Astrocyte (in vitro differentiated cells and primary cell): ENCODE measurements at places on chromosomes 4 and X.

DNA sequence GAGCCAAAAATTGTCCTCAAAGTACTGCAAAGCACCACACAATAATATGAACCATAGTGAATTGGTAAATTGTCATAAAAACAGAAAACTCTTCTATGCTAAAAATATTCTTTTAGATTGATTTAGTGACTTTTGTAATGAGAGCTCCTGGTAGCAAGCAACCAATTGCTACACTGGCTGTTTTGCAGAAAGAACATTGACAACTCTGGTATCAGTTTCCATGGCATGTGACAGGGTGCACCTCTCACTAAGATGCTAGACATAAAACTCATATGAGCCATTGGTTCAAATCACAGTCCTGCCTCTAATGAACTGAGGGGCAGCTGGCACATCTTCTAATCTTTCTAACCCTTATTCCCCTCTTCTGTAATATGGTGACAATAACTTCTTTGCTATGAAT, 212.2 kb downstream of the HS3ST1 start:
- DNase-seq, result no peak

- DNase-seq, result peak; percentile 8
Observed at GRCh38 chr4:2261110-2261852, 628 bp downstream of the MXD4 start.

GRCh38 chr4:52948057-52948423, 85.9 kb downstream of the RASL11B start:
- no peak for DNase-seq

GRCh38 chr4:89876548-89876947, 18.1 kb upstream of the MMRN1 start:
- no peak for DNase-seq

DNA sequence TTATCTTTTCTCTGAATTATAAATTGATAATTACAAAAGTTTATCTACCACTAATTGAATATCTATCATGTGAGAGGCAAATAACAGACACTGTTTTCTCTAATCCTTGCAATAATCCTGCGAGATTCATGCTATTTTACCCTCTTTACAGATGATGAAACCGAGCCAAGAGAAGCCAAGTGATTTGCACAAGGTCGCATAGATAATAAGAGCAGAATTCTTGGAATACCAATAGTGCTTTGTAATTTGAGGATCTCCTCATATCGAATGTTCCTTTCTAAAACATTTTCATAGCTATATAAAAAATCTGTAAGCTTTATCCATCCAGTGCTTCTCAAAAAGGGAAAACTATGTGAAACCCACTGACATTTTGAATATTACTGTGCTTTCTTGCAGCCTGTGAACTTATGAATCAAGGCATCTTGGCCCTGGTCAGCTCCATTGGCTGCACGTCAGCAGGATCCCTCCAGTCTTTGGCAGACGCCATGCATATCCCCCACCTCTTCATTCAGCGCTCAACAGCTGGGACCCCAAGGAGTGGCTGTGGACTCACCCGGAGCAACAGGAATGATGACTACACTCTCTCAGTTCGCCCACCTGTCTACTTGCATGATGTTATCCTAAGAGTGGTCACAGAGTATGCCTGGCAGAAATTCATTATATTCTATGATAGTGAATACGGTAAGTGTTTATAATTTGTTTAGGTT, 743.8 kb upstream of the ATOH1 start:
- peak; percentile 1 for DNase-seq
